ENCODE measurements at places on chromosomes 5 and 9.
A peak's percentile ranks its signal among the peaks of the same experiment; 100 is the strongest.

- DNase-seq: peak; percentile 38
Measured at GRCh38 chr5:135178476-135179155, 144.6 kb upstream of the PITX1 start.

- peak; percentile 54 for DNase-seq
Measured at GRCh38 chr9:137972355-137972987, 94.9 kb downstream of the CACNA1B start.

DNA sequence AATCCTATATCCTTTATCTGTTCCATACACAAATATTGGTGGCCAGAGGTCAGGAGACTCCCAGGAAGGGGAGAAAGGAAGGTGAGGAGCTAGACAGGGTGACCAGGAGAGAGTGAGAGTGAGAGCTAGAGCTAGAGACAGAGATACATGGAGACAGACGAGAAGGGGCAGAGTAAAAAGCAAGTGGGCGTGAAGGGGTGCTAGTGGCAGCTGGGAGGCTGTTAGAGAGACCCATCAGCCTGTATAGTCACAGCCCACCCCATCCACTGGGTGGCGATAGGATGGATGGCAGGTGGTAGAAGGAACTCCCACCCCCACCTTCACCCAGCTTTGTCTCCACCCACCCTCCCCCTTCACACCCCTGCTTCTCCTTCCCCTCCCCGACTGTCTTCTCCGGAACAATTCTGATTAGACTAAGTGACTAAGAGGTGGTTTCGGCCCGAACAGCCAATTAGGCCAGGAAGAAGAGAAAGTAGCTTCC lies 32.8 kb downstream of the PCDH1 start:
- no peak for DNase-seq

DNA sequence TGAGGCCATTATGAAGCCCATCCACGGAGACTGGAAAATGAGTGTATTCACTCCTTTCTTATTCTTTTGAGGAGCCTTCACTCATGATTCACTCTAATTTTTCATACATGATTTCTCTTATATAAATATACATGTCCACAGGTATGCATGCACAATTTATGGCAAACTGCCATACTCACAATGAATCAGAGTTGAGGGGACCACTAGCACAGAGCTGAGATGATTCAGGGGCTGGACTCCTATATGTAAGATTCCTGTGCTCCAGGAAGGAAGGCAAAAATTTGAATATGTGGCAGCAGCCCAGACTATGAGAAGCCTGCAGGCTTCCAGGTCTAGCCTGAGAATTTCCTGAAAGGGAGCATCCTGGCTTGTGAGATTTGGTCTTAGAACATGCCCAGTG lies 484.6 kb downstream of the PRELID2 start:
- DNase-seq: no peak

GRCh38 chr5:143890487-143890886 lies 78.5 kb downstream of the HMHB1 start:
- DNase-seq: no peak

DNA sequence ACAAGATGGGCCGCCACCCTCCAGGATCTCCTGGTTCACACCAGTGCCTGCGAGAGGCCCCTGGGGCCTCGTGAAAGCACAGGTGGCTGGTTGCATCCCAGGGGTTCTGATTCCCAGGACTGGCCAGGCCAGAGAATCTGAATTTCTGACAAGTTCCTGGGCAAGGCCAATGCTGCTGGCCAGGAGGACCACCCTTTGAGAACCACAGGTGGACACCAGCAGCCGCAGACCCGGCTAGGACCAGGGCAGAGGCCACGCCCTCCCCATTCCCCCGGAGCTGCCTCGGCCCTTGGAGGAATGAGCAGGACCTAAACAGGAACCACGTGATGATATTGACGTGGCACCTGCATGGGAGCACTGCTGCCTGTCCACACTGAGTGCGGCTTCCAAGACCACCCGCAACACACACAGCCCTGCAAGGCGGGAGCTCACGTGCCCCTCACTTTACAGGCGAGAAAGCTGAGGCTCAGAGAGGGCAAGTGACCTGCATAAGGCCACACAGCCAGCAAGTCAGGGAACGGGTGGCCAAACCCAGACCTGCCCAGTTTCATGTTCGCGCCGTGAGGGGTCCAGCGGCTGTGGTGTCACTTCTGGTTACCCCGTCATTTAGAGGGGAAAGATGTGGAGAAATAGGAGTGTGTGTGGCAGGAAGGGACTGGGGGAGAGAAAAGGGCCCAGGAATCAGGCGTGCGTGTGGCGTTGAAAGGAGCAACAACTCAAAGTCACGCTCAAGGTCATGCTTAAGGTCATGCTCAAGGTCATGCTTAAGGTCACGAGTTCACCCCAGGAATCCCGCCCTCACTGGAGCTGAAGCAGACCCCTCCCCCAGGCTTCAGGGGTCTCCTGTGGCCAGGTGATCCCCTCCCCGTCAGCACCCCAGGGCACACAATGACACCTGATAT lies 105.9 kb upstream of the IER5L start:
- peak; percentile 58 for DNase-seq

GRCh38 chr5:53482717-53483638 lies 2.5 kb downstream of the FST start:
- DNase-seq: peak; percentile 68

DNA sequence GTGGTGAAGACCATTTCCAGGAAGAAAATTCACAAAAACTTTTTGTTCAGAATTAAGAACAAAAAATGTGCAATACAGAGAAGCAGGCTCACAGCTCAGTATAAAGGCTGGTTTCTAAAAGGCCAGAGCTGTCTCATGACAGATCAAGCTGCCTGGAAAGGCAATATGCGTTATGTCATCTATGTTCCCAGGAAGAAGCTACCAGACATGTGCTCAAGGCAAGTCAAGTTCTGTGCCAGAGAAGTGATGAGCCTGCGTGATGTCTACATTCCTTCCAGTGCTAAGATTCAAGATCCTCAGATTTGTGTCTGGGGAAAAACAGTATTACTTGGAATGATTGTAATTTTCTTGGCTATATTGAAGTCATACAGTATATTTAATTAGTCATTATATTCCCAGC lies 104.3 kb downstream of the PDE4D start:
- no peak for DNase-seq

DNA sequence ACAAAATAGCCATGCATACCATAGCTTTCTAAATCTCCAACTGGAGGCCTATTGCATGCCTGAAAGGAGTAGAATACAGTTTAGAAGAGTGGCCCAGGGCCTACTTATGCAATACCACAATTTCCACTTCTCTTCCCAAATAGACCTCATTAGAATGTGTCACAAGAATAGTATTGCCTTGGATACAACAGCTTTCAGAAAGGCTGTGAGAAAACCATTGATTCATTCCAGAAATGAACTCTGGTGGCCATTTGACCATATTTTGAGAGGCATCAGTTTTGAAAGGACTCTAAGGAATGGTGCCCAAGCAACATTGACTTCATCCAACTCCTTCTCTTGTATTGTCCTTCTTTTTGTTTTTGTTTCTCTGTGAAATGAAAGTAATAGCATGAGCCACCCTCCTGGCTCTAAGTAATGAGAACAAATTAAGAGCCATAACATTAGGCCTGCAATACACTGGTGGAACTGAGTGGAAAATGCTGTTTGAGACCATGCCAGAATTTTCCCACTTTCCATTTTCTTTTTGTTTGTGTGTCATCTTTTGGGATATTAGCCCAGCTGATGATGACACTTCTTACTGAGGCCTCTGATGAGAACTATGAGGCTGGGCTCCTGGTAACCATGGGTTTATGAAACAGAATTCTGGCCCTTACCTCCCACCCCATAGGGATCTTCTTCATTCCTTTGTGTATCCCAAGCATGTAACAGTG lies 90.2 kb downstream of the TMEM174 start:
- DNase-seq: no peak

- no peak for DNase-seq
Measured at GRCh38 chr9:87572719-87573118, 75.1 kb downstream of the DAPK1 start.

GRCh38 chr9:137241490-137242268 lies 592 bp downstream of the TUBB4B start:
- peak; percentile 91 for DNase-seq

DNA sequence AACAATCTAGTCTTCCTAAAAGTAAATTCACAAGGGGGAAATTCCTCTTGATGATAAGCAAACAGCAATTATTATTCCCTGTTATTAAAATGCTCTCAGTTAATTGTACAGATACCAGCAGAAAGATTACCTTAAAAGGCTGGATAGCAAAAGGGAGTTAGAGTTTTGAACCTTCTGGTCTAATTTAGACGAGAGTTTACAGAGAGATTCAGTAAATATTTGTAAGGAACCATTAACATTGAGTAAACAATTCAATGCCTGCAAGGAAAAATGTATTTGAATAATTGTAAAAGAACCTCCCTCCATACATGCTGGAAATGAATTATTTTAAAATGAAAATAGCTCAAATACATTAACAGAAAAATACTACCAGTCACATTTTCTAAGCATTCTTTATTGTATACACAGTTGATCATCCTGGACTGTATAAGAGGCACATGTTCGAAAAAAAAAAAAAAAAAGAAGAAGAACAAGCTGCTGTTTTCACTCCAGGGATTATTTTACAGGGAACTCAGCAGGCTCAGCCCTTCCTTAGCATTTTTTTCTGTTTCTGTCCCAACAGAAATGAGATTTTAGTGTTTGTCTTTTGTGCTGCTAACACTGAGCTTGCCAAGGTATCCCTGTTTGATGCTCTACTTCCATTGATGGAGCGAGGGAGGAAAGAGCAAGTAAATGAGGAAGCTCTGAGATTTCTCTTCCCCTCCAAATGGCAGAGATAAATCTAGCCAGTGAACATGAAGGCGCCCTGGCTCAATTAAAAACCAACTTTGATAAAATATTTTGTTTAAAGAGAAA lies 141.1 kb downstream of the ENC1 start:
- DNase-seq: no peak

- no peak for DNase-seq
Measured at GRCh38 chr5:125276096-125276495, 529.7 kb upstream of the ZNF608 start.

- no peak for DNase-seq
Measured at GRCh38 chr9:131625790-131626670, 80.7 kb downstream of the PRRT1B start.

- no peak for DNase-seq
Measured at GRCh38 chr9:106405871-106406435, 457.0 kb upstream of the ZNF462 start.

- no peak for DNase-seq
Measured at GRCh38 chr5:77418162-77418561, 74.0 kb downstream of the WDR41 start.

DNA sequence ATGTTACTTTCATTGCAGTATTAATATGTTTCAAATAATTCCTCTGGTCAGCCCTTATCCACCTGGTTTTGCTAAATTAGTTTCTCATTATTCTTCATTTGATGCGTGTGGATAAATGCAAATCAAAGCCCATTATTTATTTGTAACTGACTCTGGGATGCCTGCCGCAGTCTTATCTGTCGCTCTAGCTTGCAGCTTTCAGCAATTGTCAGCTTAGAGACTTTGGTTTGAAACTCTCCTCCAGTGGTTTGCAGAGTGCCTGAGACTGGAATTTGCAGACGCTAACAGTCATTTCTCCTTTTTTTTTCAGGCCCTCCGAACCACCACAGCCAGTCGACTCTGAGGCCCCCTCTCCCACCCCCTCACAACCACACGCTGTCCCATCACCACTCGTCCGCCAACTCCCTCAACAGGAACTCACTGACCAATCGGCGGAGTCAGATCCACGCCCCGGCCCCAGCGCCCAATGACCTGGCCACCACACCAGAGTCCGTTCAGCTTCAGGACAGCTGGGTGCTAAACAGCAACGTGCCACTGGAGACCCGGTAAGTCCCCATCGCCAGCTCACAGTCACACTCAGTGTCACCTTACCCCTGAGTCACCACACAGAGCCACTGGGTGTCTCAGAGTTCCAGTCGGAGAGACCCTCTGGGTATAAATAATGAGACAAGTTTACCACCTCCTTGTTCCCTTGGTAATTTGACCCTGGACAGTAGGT lies 339.0 kb upstream of the WWC1 start:
- no peak for DNase-seq

DNA sequence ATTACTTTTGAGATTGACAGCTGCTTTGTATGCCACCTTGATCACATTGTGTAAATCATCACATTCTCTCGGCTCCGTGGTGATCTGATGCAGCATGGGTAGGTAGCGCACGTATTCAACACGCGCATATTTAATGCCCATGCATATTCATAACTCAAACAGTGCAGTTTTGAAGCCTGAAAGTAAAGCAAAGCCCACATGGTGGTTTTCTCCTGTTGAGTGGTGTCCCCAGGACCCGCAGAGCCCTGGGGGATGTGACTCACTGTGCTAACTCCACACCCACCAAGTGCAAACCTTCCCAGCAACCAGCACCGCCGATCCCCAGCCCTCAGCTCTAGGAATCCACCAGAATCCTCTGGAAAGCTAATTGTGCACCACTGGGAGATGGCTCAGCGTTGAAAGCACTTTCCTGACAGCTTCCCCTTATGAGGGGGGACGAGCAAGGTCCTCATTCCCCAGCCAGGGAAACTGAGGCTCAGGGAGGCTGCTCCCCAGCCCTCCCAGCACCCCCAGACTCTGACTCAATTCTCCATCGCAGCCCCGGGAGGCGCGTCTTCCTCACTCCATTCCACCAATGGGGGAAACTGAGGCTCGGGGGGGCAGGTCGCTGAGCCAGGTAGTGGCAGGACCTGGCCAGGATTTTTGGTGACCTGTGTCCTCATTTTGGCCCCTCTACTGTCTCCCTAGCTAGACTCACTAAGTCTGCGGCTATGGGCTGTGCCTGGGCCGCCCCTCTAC lies 46.4 kb downstream of the SARDH start:
- DNase-seq: no peak

GRCh38 chr9:13113216-13113615 lies 166.3 kb downstream of the MPDZ start:
- DNase-seq: no peak

DNA sequence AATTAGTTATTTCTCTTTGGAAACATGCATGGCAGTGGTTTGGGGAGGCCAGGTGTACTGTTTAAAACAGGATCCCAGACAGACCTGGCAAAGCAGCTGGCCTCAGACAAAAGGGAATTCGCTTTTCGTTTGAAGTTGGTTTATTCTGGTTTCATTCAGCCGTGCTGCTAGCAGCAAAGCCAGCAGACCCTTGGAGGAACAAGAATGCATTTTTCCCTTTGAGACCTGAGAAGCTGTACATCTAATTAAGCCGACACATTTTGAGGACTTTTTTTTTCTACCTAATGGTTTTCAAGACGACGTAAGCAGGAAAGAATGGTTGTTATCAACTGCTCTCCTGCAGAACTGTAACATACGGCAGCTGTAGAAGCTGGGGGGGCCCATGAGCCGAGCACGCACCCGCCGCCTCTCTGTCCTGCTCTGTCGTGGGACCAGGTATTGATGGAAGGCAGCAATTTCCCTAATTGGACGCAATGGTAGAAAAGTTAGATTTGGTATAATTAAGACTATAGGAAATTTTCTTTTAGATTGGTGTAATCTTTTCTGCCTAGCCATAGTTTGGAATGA lies 13.6 kb downstream of the PLEKHG4B start:
- DNase-seq: no peak

DNA sequence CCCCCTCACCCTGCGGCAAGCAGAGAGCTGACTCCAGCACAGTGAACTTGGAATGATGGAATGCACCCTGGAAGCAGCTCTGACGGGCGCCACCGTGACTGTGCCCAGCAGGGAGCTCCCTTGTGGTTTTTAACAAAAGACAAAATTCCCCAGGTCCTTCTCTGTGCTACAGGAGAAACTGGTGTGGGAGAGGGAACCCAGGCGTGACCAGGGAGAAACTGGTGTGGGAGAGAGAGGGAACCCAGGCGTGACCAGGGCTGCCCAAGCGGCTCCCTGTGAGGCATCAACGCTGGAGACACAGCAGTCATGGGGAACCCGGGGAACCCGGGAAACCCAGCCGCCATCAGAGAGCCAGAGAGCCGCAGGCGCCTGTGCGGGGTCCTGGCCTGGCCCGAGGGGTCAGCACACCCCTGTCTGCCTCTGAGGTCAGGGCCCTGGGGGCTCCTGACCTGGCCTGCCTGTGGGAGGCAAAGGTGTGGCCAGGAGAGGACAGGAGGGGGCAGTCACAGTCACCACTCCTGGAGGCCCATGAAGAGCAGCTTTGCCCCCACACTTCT lies 3.1 kb upstream of the AHRR start:
- peak; percentile 61 for DNase-seq

Measured in activated effector memory CD4-positive, alpha-beta T cell treated with anti-CD3 and anti-CD28 coated beads, Interleukin-2, amount 50 U/mL, for 16 hours (primary cell).